RKO (cell line): ENCODE measurements at places on chromosomes 1 and 21.

DNA sequence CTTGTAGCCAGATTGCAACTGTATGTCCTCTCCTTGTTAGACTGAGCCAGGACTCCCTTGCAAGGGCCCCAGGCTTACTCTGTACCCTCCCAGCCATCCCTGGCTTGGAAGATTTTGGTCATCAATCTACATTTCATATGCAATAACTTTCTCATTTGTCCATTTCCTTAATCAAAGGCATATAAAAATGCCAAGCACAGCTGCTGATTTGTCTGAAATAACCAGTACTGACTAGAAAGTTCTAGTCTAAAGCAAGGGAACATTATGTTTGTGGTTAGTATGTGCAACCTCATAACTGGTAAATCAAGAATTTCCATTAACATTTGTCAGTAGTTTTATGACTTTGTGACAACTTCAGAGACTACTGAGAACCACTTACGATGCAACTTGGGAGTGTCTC, 370.2 kb downstream of the ST6GALNAC3 start:
- DNase-seq: no peak

GRCh38 chr1:226616636-226617035, 68.1 kb downstream of the STUM start:
- no peak for DNase-seq

- DNase-seq: no peak
Measured at GRCh38 chr1:53311702-53312305, 16.1 kb downstream of the LRP8 start.

DNA sequence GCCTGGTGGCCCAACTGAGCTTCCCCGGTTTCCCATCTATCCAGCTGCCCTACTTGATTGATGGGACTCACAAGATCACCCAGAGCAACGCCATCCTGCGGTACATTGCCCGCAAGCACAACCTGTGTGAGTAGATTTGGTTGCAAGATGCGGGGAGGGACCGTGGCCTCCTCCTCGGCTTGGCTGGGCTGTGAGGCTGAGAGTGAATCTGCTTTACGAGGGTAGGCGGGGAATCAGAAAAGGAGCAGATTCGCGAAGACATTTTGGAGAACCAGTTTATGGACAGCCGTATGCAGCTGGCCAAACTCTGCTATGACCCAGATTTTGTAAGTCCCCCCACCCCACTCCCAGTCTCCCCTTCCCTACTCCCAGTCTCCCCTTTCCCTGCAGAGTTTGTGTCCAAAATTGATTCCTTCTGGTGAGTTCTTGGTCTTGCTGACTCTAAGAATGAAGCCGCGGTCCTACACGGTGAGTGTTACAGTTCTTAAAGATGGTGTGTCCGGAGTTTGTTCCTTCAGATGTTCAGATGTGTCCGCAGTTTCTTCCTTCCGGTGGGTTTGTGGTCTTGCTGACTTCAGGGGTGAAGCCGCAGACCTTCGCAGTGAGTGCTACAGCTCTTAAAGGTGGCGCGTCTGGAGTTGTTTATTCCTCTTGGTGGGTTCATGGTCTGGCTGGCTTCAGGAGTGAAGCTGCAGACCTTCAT, 1.5 kb downstream of the GSTM2 start:
- no peak for DNase-seq
